Activated naive CD4-positive, alpha-beta T cell treated with anti-CD3 and anti-CD28 coated beads, Interleukin-2, amount 50 U/mL, for 16 hours (primary cell): ENCODE measurements at places on chromosomes 5 and 9.

DNA sequence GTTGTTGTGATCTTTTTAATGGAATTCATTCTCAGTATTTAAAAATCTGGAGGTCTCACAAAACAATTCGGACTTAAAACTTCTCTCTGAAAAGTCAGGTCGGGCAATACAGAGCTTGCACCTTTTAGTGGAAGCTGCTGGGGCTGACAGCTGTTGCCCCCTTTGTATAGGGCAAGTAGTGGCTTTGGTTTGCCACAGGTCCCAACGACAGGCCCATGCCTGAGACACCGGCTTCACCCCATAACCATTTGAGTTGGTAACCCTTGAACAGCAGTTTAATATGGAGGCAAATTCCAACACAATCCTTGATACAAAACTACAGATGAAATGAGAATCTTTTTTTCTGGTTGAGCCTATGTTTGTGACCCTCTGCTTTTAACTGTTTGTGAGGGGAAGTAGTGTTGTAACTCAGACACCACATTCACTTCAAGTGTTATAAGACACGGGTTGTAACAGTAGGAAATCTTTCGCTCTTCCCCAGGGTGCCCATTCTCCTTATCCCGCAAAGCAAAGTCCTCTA, 752 bp upstream of the GLRX start:
- no peak for DNase-seq

DNA sequence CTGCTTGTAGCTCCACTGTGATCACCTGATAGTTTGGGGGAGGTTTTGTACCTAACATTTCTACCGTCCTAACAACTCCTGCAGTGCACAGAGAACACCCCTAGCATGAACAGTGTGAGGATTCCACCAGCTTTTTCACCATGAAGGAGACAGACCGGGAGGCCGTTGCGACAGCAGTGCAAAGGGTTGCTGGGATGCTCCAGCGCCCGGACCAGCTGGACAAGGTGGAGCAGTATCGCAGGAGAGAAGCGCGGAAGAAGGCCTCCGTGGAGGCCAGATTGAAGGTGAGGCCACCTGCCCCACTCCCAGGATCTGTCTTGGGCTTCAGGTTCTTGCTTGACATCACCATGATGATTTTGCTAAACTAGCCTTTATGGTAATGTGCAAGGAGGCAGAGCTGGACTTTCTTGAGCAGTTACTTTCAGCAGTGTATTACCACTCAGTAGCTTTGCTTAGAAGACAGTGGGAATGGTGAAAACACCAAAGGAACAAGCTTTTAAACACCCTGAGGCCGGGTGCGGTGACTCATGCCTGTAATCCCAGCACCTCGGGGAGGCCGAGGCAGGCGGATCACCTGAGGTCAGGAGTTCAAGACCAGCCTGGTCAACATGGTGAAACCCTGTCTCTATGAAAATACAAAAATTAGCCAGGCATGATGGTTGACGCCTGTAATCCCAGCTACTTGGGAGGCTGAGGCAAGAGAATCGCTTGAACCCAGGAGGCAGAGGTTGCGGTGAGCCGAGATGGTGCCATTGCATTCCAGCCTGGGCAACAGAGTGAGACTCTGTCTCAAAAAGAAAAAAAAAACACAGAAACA, 3.3 kb downstream of the EXOC3 start:
- no peak for DNase-seq

DNA sequence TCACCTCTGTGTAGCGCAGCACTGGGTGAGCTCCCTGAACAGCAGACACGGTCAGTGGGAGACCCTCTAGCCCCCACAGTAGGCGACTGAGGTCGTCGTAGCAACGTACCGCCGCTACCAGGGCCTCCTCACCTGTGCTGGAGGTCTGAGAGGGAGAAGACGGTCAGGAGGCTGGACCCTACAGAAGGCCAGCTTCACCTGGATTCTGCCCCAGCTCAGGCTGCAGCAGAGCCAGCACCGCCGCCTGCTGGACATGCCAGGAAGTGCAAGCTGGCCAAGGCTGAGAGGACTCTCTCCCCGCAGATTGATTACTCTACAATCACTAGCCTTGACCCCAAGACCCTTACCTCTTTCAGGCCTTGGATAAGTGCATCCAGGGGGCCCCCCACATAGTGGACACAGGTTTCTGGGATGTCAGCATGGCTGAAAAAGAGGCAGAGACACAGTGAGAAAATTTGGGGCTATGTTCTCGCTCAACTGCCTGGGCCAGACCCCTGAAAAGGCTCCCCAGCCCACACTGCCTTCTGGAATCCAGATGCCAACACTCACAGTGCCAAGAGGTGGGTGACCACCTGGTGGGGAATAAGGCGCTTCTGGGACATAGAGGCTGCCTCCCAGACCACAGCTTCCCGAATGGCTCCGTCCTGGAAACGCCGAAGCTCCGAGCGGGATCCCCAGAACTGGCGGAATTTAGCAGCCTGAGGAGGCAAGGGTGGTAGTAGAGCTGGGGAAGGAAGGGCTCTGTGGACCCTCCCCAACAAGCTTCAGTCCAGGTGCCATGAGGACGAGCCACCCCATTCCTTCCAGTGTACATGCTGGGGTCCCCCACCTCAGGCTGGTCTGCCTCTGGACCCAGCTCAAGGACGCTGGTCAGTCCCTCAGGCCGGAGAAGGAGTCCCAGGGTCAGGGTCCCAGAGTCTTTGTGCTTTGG, 6.9 kb downstream of the NOL6 start:
- DNase-seq = peak; percentile 74

DNA sequence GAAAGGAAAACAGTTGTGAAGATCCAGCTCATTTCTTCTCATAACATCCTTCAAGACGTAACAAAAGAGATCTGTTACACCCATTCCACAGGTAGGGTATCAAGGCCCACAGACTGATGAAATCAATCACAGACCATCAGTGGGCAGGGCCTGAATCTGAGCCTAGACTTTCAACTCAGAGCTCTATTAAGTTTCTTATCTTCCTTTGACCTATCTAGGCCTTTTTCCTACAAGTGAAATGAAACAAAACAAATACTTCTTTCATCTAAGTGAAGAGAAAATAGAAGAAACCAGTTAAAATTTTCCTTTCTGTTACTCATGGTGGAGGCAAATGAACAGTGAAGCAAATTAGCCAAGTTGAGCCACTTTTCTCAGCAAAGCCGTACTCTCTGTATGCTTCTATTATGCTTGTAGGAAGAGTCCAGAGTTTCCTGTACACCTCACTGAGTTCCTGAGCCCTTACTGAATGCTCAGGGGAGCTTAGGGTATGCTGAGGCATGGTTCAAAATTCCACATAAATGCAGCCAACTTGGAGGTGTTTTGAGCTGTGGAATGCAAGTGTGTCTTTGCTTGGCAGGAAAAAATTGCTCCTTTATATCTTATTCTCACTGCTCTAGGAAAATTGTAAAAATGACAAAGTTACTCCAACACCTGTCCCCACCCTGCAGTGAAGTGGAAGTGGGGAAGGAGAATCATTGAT, 91.9 kb downstream of the FEM1C start:
- DNase-seq = no peak

DNA sequence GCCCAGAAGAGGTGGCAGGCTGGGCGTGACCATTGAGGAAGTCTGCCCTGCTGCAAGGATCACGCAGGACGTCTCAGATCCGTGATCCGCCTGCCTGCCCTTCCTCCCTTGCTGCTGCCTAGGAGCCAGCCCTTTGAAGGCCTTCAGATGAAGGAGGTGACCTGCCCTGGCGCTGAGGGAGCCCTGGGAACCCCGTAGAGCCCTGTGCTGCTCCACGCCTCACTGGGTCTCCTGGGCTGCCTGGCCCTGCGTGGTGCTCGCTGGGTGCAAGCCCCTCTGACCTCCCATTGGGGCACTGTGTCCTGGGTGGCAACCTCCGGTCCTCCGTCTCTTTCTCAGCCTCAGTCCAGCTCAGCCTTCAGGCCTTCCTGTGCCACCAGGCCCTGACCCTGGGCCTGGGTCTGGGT, 295.3 kb upstream of the IRX4 start:
- no peak for DNase-seq

GRCh38 chr5:19169426-19169825, 818.6 kb downstream of the CDH18 start:
- no peak for DNase-seq

- no peak for DNase-seq
These were observed 57.4 kb upstream of the SLC25A51 start for GRCh38 chr9:37961351-37961750.

- no peak for DNase-seq
These were observed 188.5 kb upstream of the NREP start for GRCh38 chr5:111945535-111945934.

GRCh38 chr9:82891321-82891720, 171.6 kb downstream of the RASEF start:
- no peak for DNase-seq

DNA sequence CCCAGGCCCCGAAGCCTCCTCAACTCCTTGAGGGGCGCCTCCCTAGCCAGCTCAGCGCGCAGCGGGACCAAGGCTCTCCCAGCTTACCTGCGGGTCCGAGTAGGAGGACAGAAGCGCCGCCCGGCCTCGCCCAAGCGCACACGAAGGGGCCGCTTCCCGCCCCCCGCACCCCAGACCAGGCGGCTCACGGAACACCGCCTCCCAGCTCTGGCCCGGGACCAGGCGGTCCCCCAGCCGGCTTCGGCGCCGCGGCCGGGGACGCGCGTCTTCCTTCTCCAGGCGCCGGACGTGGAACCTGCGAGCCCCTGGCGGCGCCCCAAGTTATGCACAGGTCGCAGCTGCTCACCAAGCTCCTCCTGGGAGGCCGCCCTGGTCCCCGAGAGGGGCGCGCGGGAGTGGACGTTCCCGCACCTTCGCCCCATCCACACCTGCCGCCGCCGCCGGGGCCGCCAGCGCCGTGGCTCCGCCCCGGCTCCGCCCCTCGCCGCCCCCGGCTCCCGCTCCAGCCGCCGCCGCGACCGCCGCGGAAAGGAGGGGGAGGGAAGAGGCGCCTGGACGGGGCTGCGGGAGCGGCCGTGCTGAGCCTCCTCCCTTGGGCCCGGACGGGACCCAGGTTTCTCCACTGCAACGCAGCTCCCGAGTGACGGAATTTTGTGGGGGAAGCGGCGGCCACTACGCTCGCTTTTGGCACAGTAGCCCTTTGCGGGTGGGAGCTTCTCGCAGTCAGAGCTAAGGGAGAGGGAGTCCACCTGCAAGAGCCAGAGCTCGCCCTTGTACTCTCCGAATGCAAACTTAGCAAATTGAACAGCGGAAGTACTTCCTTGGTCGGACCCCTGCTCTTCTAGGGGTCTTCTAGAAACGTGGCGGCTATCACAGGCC, 77.5 kb upstream of the IFNE start:
- peak; percentile 63 for DNase-seq

GRCh38 chr9:114511978-114512874, 7.0 kb upstream of the WHRN start:
- no peak for DNase-seq

DNA sequence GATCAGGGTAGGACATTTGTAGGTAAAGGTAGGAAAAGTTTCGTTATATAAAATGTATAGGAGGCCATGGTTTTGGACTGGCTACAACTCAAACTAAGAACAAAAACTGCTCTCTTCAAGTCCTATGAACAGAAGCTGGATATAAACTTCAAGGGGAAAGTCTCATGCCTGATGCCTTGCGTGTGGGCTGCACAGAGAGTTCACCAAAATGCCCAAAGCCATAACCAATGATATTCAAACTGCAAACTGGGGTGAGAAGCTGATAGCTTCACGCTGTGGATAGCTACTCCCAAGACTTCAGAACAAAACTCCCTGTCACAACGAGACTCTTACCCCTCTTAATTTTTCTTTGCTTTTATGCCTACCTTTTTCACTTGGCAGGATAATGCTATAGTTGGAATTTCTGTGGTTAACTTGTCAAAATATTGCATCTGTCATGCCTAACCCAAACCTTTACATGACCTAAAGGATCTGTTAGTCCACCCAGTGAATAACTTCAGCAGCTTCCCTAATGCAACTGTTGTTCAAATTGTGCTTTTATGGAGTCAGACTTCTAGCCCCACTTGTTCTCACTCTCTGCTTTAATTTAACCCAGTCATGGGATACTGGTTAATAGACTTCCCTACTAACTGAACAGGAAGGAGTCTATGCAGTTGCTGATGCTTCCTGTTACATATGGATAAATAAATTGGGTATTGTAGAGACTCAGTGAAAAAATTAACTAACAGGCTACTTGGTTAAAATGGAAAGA, 71.9 kb downstream of the SFXN1 start:
- no peak for DNase-seq

GRCh38 chr9:38708759-38709158, 11.2 kb downstream of the FAM240B start:
- no peak for DNase-seq

DNA sequence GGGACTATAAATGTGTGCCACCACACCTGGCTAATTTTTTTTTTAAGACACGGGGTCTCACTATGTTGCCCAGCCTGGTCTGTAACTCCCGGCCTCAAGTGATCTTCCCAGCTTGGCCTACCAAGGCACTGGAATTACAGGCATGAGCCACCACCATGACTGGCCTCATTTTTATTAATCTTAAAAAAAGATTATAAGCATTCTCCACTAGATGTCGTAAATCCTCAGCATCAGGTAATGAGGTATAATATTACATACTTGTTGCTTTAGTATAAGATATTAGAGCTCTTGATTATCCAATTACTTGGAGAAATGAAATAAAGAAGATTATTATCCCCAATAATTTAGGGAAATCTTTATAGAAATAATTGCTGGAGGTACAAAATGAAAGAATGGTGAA, 78.2 kb upstream of the HTR1A start:
- DNase-seq = no peak

DNA sequence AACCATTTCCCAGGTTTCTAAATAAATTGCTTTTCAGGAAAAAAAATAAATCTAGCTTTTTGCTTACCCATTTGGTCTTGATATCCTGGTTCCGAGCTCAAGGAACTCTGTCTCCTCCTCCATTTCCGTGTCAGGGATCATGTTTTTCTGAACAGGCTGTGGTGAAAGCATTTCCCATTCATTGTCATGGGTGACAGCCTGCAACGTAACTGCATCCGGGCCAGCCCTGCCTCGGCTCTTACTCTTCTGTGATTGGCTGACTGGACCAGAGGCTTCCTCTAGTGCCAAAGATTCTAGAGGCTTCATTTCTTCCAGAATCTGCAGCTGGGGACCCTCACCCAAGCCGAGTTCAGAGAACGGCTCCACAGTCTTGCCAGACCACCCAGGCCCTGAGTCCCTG, 61.0 kb upstream of the PCA3 start:
- no peak for DNase-seq

- DNase-seq = no peak
These were observed 107.6 kb upstream of the MPDZ start for GRCh38 chr9:13386935-13387733.

DNA sequence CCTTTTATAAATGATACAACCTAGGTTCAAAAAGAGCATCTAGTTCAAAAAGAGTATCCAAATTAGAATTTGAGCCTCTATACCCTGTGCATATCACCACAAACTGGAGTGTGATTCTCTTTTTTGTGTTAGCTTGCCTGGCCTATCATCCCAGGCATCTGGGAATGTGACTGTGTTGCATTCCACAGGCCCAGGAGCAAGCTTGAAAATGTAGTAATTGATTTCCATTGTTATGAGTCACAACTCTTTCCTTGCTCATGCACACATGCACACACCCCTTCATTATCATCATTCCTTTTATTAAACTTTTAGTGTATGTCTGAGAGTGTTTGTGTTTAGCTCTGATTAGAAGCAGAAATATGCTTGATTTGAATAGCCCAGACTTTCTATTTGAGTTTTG, 75.2 kb downstream of the FCHO2 start:
- DNase-seq = no peak

- no peak for DNase-seq
These were observed 222.4 kb downstream of the CTNND2 start for GRCh38 chr5:11681796-11682195.
